ENCODE measurements at places on chromosomes 6 and 20.

GRCh38 chr6:43809417-43810305 is 39.6 kb downstream of the VEGFA start:
- no peak for DNase-seq

- no peak for DNase-seq
Observed at GRCh38 chr6:53874964-53875363, 80.2 kb downstream of the LRRC1 start.

DNA sequence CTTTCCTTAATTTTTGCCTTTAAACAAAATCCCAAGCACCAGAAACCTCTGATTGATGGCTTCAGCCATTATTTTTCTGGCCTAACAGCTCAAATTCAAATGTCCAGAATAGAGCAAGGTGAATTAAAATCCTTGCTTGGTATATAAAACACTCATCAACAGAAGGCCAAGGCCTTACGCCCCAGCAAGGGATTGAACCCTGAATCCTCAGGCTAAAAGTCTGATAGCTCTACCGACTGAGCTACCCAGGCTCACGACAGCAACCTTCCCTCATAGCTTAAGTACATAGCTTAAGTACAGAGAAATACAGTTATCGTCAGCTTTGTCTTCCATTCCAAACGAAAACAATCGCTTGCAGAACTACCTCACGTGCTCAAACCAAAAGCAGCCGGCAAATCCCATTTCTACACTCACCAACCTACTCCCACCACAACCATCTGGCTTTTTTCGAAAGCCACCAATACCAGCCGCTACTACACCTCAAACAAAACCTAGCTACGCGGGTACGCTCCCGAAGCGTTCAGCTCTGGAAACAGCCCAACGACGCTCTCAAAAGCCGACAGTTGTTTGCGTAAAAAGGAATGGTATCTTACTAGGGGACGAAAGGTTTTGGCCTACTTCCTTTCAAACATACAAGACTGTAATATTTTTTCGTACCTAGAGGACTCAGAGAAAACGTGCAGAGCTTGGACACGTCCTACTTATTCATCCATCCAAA is 167.5 kb downstream of the GPX5 start:
- DNase-seq: no peak

DNA sequence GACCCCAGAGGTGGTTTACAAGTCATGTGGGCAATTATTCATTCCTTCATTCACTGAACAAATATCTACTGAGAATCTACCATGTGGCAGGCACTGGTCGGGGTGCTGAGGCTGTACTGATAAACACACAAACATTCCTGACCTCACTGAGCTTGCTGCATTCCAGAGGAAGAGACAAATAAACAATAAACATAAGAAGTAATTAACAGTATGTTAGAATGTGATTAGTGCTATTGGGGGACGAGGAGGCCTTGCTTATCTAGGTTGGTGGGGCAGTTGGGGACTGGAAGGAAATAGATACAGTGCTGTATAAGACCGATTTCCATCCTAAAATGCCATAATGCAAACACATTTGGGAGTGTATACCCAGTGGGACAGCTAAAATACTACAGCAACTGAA is 44.1 kb downstream of the MAK start:
- DNase-seq: no peak

GRCh38 chr20:53656293-53657202 is 62.9 kb upstream of the ZNF217 start:
- DNase-seq: no peak

- no peak for DNase-seq
Observed at GRCh38 chr20:13659288-13659687, 20.6 kb upstream of the TASP1 start.

DNA sequence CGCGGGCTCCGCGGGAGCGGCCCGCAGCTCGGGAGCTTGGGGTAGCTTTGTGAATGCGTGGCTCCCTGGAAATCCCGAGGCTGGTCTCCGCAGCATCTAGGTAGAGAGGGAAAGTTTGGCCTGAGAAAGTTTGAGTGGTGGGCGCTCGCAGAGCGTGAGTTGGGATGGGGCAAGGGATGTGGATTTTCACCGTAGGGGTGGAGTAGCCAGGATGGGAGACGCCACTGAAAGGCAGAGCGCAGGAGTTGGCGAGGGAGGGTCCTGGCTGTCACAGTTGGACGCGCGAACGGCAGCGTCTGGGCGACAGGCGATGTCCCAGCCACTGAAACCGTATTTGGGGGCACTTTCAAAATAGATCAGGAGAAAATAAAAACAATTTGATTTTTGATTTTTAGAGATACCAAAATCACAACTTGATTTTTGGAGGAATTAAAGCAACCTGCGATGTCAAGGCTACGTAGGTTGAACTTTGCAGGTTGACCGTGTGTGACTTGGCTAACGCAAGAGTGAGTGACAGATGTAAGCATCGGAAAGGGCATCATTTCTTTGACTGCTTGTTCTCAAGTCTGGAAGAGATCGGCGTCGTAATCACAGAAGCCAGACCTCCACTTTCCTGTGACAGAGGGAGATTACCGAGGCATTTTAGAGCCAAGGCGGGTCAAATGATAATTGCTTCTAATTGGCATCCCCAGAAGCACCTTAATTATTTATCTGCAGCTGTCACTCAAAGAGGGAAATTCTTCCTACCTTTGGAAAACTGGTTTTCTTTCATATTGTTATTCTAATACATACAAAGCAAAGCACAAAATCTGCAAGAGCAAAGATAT is 646 bp downstream of the HEY2 start:
- no peak for DNase-seq

DNA sequence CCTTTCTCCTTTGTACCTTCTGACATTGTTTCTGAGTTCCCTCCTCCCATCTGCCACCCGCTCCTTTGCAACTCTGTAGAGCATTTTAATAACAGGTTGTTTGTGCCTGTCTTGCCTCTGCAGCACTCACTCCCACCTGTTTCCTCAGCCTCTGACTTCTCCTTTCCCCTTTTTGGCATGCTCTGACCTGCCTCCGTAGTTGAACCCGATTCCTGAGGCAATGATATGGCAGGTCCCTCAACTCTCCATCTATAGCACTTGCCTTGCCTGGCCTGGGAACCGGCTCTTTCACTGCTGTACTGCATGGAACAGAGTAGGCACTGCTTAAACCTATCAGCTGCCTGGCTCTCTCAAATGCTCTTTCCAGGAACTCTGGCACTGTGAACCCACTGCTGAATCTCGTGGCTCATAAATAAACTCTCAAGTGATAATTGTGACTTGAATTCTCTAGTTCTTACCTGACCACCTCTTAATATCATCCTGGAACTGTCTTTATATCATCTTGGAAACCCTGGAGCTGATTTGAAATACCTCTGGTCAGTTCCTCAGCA is 50.3 kb downstream of the UTRN start:
- DNase-seq: no peak

DNA sequence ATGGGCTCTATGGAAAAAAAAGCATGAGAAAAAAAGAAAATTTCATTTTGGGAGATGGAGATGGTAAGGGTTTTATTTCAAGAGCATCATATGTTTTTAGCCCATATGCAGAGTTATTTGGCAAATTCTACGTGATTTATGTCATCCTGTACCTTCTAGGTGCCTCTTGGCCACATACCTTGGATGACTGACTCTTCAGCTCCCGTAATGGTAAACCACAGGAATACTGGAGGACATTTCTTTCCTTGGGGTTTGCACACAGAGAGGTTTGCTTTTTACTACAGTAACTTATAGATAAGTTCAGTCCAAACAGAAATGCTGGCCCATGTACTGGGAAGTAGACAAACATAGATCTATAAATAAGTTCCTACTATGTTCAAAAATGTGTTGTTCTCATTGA is 132.2 kb downstream of the SH3BGRL2 start:
- no peak for DNase-seq

DNA sequence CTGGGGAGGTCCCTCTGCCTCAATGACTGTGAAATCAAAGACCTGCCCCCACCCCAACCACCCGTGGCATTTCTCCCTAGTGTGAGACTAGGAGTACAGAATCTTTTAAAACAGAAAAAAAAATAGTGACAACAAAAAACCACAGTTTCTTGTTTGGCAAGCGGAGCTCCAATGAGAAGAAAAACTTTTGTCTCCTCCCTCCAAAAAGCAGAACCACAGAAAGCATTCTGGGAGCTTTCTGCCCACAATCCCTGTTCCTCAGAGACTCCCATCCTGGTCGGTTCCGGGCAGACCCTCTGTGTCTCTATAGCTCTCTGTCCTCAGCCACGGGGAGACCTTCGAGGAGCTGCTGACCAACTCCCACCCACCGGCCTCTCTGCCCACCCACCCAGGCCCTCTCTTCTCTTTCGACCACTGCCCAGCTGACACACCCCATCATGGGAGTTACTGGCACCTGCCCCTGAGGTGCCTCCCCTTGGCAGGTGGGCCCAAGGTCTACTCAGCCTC is 4.9 kb downstream of the PREX1 start:
- peak; percentile 26 for DNase-seq

All from natural killer cell treated with Interleukin-12 subunit alpha and Interleukin-12 subunit beta and Interleukin-15 and Interleukin-18, amount 100 ng/mL, for 72 hours (primary cell).